ENCODE measurements at places on chromosomes 7 and 10. TPM values are rescaled to one million over a fixed set of nuclear protein-coding genes. Genes with fewer than 3 reads are reported as not detected.

Gene ADRB1
- 54.4 TPM for total RNA-seq

DNA sequence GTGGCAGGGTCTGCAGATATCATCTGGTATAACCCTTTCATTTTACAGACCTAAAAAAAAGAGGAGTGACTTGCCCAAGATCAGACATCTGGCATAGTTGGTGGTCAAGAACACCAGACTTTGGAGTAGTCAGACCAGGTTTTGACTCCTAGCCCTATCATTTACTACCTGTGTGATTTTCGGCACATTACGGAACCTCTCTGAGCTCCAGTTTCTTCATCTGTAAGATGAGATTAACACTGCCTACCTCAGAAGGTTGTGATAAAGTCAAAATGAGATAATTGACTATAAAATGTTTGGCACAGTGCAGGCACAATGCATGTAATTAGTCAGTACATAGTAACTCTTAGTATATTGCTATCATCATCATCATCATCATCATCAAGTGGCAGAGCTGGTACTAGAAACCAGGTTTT lies 1.2 kb downstream of the STRIP2 start:
- DNase-seq = no peak

- no peak for DNase-seq
These were observed 111.8 kb downstream of the MYL10 start for GRCh38 chr7:101517304-101517703.

- DNase-seq = no peak
These were observed 211.6 kb upstream of the SP8 start for GRCh38 chr7:20998309-20998708.

- DNase-seq = no peak
These were observed 167.1 kb upstream of the FAM3C start for GRCh38 chr7:121563177-121563576.

DNA sequence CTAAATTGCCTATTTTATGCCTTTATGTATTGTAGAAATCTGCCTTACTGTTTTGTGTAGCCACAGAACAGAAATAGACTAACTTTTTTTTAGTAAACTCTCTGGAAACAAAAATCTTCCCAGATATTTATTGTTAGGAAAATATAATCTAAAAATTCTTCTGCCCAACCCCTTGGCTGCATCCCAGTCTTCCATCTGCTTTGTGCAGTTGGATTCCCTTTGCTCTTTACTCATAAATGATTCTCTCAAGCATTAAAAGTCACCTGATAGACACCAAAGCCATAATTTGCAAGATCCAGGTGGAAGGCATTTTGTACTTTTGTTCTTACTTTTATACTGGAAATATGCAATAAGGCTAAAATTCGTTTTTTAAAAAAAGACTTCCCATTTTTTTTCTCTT lies 6.1 kb upstream of the CAV2 start:
- DNase-seq = no peak

- DNase-seq = no peak
These were observed 306.2 kb upstream of the AKR1E2 start for GRCh38 chr10:4519658-4520402.

Gene XRCC2
- 1.7 TPM for total RNA-seq

- DNase-seq = peak; percentile 75
These were observed 842 bp upstream of the SKIDA1 start for GRCh38 chr10:21526188-21526859.
